Nasal cavity respiratory epithelium epithelial cell of viscerocranial mucosa (primary cell): ENCODE measurements at places on chromosomes 1 and 21. TPM values are rescaled to one million over a fixed set of nuclear protein-coding genes. Genes with fewer than 3 reads are reported as not detected.

Gene NT5C1A
- not detected in 2 replicates for total RNA-seq

Gene SAMD13
- 0.68 and 0.85 TPM in 2 replicates for total RNA-seq

Gene CACNA1S
- total RNA-seq, result not detected in 2 replicates

Gene WNT3A
- total RNA-seq, result under 0.01 and 0.07 TPM in 2 replicates

Gene HHAT
- total RNA-seq, result 2.4 and 6.3 TPM in 2 replicates

Gene HSD3B2
- not detected in 2 replicates for total RNA-seq

Gene CFHR2
- not detected in 2 replicates for total RNA-seq

Gene SYNC
- 1.7 and 10.9 TPM in 2 replicates for total RNA-seq

Gene AZIN2
- total RNA-seq, result 2.7 and 3.6 TPM in 2 replicates

Gene DNALI1
- total RNA-seq, result under 0.01 and 0.43 TPM in 2 replicates
